ENCODE measurements at places on chromosomes 13 and 19. TPM values are rescaled to one million over a fixed set of nuclear protein-coding genes. Genes with fewer than 3 reads are reported as not detected.

- DNase-seq, result no peak
These were observed 6.5 kb upstream of the HSPH1 start for GRCh38 chr13:31168166-31168565.

- DNase-seq, result no peak
These were observed 4.3 kb downstream of the FOSB start for GRCh38 chr19:45471931-45472562.

DNA sequence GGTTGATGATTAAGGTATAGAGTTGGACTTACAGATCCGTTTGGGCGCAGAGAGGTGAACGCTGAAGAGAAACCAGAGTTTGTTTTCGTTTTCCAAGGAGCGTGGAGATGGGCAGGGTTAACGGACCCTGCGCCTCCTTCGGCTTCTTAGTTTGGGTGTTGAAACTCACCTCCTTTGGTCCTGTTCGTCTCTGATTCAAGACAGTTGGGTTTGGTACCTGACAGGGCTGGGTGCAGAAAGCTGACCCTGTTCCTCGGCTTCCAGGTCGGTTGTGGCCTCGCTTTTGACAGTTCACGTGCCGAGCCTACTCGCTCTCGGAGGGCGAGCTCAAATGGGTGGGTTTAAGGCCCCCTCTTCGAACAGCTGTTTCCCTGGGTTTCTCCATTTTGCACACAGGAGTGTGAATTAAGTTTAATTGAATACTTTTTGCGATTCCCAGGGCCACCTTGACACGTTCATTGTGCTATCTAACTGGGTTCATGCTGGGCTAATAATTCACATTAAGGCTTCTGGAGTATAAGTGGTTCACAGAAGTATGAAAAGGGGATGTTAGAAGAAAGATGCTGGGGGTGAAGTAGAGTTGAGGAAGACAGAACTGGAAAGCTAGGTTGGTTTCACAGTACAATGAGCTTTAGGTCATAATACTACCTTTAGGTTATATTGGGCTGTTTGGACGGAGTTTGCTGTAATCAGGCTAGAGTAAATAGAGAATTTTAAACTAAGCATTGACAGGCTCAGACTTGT, 638 bp downstream of the USPL1 start:
- no peak for DNase-seq

DNA sequence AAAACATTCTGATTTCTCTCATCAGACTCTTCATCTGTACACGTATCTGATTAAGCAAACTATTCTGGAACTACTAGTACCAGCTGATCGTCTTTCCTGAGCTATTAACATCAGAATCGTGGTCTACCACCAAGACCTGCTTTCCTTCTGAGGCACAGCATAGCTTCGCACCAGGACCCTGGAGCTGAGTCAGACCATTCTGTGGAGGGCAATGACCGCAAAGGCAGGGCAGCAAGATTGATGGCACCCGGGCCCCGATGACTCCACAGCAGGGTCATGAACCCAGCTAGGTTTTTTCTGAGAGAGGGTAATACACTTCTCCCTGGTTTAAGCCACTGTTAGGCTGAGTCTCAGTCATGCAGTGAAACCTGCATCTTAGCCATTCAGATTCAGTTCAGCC, 158.7 kb upstream of the GPR12 start:
- no peak for DNase-seq

- DNase-seq, result no peak
These were observed 5.1 kb downstream of the ZNF784 start for GRCh38 chr19:55619286-55619685.

DNA sequence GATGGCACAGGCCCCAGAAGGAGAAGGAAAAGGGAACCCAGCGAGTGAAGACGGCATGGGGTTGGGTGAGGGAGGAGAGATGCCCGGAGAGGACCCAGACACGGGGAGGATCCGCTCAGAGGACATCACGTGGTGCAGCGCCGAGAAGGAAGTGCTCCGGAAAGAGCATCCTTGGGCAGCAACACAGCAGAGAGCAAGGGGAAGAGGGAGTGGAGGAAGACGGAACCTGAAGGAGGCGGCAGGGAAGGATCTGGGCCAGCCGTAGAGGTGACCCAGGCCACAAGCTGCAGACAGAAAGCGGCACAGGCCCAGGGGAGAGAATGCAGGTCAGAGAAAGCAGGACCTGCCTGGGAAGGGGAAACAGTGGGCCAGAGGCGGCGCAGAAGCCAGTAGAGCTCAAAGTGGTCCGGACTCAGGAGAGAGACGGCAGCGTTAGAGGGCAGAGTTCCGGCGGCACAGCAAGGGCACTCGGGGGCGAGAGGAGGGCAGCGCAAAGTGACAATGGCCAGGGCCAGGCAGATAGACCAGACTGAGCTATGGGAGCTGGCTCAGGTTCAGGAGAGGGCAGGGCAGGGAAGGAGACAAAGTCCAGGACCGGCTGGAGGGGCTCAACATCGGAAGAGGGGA, 1.1 kb downstream of the PPP1R12C start:
- DNase-seq, result peak; percentile 70

DNA sequence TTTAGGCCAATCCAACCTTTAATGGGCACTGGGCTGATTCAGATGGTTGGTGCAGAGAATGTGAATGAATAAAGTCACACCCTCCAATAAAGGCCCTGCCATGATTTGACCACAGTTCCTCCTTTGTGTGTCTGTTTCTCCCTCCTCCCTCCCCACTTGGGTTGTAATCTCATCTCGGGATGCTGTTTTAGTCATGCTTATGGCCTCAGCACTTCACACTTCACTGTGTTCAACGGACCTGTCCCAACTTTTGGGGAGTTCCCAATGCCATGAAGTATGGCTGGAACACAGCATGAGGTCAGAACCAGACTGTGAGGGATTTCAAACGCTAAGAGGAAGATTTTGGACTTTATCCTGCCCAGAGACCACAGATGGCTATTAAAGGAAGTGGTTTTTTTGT, 5.6 kb upstream of the RAB8A start:
- no peak for DNase-seq

CARM1 gene
- 89.3 TPM for total RNA-seq

Measured in activated naive CD4-positive, alpha-beta T cell treated with anti-CD3 and anti-CD28 coated beads for 36 hours (primary cell).